T-helper 17 cell (primary cell): ENCODE measurements at places on chromosomes 3 and 15. TPM values are rescaled to one million over a fixed set of nuclear protein-coding genes. Genes with fewer than 3 reads are reported as not detected.

GREM1 gene
- not detected for total RNA-seq

PYGO1 gene
- total RNA-seq, result not detected

CNTN6 gene
- not detected for total RNA-seq

BDH1 gene
- total RNA-seq, result 20.7 TPM

LCTL gene
- not detected for total RNA-seq

PDE8A gene
- total RNA-seq, result 40.7 TPM

CIB2 gene
- 0.63 TPM for total RNA-seq

DNASE1L3 gene
- 0.65 TPM for total RNA-seq

KNG1 gene
- total RNA-seq, result not detected

GRIP2 gene
- 0.10 TPM for total RNA-seq

VILL gene
- total RNA-seq, result 30.1 TPM
